Neural crest cell (in vitro differentiated cells): ENCODE measurements at places on chromosomes 2 and 18. TPM values are rescaled to one million over a fixed set of nuclear protein-coding genes. Genes with fewer than 3 reads are reported as not detected.
A peak's percentile ranks its signal among the peaks of the same experiment; 100 is the strongest.

DNA sequence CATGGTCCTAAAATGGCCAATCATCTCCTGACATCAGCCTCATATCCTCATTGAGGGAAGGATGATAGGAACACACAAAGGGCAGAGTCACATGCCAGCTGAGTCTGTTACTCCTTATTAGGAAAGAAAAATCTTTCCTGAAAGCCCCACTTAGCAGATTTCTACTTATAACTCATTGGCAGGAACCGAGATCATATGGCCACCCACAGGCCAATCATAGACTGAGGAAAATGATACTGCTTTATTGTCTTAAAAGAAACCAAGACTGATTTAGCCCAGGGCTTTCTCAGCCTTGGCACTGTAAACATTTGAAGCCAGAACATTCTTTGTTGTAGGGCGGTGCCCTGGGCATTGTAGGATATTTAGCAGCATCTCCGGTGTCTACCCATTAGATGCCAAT, 18.7 kb downstream of the GKN2 start:
- no peak for DNase-seq

Gene CCDC102B
- 6.5 and 7.5 TPM in 2 replicates for total RNA-seq

DNA sequence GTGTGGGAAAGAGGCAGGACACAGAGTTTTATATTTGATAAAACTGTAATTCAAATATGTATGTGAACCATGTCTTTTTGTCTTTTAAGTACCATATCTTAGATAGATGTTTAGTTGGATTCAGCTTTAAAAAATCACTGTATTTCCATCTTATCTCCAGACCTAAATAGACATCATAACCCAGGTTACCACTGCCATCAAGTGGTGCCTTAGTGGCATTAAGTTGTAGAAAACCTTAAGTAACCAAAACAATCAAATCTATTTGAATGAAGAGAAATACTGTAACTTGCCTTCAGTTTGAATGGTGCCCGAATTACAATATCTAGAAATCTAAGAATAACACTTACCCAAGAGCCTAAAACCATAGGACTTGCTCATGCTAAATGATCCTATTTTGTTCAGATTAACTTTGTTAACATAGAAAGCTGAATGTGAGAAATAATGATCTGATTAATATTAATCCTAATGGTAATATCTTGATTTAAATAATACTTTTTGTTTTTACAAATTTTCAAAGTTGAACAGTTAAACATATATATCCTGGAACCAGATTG, 92.5 kb upstream of the MAP2 start:
- DNase-seq = no peak

DNA sequence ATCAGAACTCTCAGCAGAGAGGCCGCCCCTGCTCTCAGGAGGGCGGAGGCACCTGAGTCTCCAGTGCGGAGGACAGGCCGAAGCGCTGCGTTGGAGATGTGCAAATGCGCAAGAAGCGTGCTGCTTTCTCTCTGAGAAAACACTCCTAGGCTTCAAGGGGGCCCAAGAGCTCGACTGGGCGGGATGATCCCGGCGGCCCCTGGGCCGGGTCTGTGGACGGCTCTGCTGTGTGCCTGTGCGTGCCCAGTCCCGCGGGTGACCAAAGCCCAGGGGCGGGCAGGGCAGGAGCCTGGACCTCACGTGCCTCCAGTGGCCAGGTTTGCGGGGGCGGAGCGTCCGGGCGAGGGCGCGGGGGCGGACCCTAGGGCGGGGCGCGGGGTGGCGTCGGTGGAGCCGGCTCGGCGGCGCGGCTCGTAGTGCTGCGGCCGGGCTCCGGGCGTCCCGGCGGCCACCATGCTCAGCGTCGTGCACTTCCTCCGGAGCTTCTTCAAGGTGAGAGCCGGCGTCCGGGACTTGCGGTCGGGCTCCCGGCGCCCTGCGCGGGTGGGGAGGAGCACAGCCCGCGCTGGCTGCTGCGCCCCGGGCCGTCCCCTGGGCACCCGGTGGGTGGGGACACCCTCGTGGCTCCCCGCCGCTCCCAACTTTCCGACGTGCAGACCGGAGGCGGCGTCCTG, at the start of gene ARHGEF4:
TSS of gene ARHGEF4 (plus strand) at position 414 of the 674 bp plus-strand sequence. CDS start at position 454, 40 bp downstream.
- DNase-seq = peak; percentile 58

DNA sequence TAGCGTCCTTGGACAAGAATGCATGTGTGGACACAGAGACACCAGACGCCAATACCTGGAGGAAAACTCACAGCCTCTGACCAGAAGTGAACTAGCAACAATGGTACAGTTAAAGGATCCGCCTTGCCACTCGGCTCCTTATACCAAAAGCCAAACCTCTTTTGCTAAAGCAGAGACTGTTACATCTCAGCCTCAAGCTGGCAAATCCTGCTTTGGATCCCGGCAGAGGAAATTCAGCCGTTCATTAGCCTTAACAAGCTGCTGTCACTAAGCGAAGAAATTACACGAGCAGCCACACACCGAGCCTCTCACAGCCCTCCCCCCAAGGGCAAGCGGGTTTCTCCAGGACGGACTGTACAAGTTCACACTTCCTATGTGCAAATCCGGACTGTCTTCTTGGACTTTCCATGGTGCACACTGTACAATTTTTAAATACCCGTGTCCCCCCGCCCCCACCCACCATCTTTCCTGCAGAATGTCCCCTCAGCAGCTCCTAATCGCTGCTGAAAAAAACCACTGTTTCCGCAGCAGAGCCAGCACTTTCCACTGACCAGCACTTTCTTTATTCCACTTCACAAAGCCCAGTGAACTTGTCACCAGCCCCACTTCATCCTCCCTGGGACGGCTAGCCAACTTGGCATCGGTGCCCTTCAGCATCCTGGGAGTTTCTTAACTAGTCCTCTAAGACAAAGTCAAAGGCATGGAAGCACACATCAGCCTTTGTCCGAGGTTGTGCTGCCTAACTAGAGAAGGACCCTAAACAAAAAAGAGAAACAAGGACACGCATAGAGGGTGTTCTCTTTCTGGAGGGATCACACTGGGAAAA, 1.5 kb downstream of the KLF7 start:
- DNase-seq = no peak

Gene RPL37A
- 3,339 and 3,393 TPM in 2 replicates for total RNA-seq

GRCh38 chr2:221518201-221518934, 53.7 kb downstream of the EPHA4 start:
- no peak for DNase-seq

Gene BARD1
- 35.0 and 40.4 TPM in 2 replicates for total RNA-seq

DNA sequence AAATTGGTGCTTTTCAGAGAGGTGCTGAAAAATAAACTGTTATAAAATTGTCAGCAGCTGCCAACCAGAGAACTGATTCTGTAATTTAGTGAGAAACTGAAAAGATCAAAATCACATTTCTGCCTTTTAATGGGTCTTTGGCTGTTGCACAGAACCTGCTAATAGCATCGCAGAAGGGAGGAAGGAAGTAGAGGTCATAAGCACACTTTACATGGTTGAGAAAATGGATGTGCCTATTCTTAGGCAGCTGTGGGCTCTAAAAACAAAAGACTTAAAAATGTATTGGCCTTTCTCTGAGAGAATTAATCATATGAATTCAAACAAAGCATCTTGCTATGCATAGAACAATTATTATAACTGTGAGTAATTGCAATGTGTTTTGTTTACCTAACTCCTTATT, 1186.9 kb downstream of the DSC3 start:
- DNase-seq = no peak

Gene DNAJC27
- total RNA-seq = 6.9 and 8.1 TPM in 2 replicates

DNA sequence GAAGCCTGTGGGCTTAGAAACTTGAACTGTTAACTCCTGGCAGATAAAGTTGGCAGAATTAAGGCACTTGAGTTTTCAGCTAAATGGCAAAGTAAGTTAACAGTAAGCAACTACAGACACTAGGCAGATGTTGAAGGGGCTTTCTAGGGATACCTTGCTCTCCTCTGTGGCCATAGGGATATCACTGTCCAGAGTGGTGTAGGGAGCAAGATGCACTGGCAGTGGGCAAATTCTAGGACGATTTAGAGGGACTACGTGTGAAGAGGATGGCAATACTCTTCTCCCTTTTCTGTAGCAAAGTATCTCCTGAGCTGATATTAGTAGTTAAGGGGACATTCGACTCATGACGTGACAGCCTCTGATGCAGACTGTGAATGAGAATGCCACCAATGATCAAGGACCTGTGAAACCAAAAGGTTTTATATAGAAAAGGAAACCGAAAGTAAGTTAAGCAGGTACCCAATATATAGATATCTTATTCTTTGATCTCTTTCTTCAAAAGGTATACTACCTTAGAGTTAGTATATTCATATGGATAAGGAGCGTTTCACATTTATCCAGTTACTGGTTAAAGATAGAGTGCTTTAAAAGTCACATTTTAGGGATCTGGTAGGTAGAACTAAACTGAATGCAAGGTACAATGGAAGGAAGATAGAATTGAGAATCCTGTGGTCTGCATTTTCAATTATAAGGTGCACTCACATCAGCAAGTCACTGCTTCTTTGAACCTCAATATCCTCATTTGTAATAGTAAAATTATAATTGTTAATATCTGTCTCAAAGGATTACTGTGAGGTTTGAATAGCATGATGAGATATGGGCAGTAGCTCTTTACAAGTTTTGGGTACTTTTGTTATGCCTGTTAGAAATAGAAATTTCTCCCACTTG, 106.4 kb downstream of the KCNH7 start:
- no peak for DNase-seq

DNA sequence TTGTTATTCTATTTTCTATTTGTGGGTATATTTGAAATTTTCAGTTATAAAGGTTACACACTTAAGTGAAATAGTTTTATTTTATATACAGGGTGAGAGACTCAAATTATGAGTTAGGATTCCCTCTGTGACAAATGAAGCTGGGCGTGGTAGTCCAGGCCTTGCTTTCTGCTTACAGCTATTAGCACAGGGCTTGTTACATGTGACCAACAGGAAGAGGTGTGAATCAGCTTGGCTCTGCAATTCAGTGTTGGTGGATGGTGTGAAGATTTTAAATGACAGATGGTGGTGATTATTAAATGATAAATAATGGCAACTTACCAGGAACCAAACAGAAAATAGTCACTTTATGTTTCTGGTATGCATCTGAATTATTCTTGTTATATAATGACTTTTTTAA, 64.4 kb upstream of the NOSTRIN start:
- no peak for DNase-seq
